ENCODE measurements at places on chromosomes 6 and 20.

DNA sequence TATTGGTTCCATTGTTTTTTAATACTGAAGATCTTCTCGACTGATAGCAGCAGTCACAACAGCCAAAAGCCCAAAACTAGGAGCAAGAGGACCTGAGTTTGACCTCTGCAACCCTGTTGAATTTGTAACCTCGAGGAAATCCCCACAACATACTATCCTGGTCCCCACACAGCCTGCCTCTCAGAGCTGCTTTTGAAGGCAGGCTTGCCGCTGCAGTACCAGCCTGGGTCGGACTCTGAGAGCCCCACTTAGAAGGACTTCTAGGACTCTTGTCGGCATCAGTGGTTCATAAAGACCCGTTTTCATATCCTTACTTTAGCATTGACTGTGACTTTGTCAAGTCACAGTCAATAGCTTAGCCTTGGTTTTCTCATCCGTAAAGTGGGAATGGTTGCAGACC lies 49.3 kb downstream of the EBF4 start:
- DNase-seq = no peak

DNA sequence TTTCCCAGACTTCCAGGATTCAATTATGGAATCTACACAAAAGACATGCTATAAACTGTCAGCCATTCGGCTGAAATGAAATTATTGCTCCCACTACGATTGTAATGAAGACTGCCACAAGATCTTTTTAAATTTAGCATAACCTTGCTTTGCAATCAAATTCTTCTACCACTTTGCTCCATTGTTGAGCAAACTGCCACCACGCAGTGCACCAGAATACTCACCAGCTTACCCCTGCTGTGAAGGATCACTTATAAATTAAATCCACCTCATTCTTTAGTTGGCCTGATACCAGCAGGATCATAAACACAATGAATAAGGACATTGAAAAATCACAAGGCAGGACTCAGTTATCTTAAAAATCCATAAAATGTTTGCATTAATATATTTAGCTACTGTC lies 151.8 kb upstream of the PRND start:
- DNase-seq = no peak

- DNase-seq = peak; percentile 75
Observed at GRCh38 chr6:16130932-16131387, 2.1 kb downstream of the MYLIP start.

DNA sequence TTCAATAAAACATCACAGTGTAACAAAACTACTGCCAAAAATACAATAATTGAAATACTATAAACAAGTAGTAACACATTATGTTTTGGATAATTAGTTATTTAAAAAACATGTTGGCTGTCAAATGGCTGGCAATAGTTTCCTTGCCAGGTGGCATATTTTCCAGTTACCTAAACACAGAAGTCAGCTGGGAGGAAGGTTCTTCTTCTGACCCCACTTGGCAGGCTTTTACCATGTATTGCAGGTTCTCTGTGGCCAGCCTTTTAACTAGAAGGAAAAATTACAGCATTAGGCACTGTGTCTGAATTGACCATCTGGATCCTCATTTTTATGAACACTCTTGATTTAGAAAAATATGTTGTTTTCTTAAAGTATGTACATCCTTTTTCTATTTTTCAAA lies 131.4 kb downstream of the MMS22L start:
- no peak for DNase-seq

- no peak for DNase-seq
Observed at GRCh38 chr20:57078116-57078515, 188.3 kb downstream of the BMP7 start.

DNA sequence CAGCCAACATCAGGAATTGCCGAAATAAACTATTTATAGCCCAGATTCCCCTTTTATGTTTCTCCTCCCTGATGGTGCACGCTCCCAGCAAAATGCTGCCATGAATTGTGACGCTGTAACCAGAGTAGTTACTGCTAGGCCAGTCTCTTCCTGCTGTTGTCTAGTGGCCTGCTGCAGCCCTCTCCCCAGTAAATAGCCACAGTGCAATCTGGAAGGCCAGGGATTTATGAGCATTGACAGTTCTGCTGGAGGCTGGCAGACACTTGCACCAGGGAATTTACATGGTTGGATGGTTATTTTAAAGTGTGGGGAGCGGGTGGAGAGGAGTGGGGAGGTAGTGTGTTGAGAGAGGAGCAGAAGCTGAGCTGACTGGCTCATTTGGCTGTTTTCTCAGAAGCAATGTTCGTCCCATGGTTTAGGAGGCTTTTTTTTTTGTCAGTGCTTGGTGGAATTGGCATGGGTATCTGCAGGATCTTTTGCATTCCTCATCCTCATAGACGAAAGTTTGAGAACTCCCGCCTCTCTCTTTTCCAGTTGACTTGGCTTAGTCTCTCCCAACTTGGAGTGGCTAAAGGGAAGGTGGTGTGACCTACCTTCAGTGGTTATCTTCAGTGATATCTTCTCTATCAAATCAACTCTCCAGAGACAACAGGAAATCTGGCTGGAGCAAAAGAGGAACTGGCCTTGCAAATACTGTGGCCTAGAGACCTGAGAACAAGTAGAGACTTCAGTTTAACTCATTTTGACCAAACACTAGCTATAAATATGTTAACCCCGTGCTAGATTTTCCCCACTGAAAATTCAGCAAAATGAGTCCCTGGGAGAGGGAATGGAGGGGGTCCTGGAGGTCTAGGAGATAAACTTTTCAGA lies 99.3 kb upstream of the VSTM2L start:
- DNase-seq = no peak

GRCh38 chr6:71091167-71091566 lies 134.3 kb upstream of the B3GAT2 start:
- no peak for DNase-seq

DNA sequence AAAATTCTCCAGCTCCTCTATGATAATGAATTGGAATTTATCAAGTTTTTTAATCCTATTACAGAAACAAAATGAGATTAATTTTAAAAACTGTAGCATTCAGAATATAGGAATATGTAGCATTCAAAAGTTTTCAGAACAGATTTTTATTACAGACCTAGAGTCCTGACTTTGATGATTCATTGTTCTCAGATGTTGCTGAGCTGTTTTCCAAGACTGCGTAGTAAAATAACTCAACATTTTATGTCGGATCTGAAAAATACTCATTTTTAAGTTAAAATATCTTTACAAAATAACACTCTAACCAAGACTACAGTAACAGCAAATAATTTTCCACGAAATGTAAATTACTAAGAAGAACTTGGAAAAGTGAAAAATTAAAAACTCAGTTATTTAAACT lies 67.1 kb downstream of the SYCP2 start:
- DNase-seq = no peak

- no peak for DNase-seq
Observed at GRCh38 chr6:43847741-43848630, 78.0 kb downstream of the VEGFA start.

GRCh38 chr20:2879146-2879545 lies 5.9 kb downstream of the PTPRA start:
- no peak for DNase-seq

DNA sequence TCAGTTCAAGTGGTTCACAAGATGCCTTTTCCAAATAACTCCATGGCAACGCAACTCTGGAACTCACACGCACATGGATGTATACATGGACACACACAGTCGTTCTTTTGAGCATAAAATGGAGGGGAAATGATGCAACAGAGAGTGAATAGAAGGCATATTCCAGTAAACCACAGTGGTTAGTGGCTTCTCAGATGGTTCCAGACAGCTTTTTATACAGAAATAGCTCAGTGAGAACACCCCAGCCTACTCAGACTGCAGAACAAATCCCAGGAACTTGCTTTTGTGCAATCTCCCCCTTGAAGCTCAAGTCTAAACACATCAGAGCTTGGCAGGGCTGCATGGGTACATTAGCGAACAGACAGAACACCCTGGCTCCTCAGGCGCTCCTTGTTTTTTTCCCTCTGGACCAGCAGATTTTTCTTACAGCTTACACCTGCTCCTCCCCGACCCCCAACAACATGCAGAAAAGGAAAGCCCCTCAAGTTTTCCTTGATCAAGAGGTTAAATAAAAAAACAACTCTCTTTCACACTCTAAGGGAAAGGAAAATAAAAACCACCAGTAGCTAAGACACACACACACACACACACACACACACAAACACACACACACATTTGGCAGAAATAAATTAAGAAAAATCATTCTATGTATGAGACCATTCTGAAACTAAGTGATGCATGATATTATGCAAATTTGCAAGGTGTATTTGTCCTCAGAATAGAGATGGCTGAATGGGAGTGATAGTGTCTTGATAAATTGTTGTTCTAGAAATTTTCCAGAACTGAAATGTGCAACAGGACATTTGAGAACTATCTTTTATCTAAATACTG lies 51.2 kb upstream of the RANBP9 start:
- peak; percentile 55 for DNase-seq

- DNase-seq = no peak
Observed at GRCh38 chr20:52127309-52127708, 64.3 kb downstream of the ZFP64 start.

Data from activated CD4-positive, alpha-beta T cell treated with anti-CD3 and anti-CD28 coated beads, Interleukin-2, amount 10 ng/mL, durations not matched to agents 7 days and 5 days (primary cell).